NCI-H1436 (cell line): ENCODE measurements at places on chromosomes 1 and 21.

DNA sequence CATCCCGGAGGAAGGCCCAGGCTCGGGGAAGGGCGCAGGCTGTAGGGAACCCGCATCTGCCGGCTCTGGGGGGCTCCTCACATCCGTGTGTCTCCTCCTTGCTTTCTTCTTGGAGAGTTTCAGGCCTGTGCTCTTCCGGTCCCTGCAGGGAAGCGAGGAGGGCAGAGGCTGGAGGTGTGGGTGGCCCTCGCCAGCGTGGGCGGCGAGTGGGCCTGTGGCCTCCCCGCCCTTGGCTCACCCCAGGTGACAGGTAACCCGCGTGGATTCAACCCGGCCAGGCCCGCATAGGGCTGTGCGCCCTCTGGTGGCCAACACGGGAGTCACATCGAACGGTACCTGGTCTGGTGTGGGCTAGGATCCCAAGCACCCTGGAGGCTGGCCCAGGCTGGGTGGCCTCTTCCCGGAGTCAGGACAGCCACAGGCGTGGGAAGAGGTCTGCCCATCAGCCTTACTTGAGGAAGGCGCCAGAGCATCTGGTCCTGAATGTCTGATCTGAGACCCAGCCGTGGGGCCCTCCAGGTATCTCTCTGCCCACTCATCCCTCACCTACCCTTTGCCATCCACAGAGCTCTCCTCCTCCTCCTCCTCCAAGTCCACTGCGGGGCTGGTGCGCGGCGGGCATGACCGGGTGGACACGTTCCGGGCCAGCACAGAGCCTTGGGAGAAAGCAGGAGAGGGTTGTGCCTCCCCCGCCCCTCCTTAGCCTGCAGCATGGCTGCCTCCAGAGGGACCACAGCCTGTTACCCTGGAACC is 9.6 kb upstream of the TNFRSF25 start:
- DNase-seq: peak; percentile 45

GRCh38 chr1:223771814-223772770 is 59.8 kb downstream of the CAPN2 start:
- DNase-seq: peak; percentile 16

DNA sequence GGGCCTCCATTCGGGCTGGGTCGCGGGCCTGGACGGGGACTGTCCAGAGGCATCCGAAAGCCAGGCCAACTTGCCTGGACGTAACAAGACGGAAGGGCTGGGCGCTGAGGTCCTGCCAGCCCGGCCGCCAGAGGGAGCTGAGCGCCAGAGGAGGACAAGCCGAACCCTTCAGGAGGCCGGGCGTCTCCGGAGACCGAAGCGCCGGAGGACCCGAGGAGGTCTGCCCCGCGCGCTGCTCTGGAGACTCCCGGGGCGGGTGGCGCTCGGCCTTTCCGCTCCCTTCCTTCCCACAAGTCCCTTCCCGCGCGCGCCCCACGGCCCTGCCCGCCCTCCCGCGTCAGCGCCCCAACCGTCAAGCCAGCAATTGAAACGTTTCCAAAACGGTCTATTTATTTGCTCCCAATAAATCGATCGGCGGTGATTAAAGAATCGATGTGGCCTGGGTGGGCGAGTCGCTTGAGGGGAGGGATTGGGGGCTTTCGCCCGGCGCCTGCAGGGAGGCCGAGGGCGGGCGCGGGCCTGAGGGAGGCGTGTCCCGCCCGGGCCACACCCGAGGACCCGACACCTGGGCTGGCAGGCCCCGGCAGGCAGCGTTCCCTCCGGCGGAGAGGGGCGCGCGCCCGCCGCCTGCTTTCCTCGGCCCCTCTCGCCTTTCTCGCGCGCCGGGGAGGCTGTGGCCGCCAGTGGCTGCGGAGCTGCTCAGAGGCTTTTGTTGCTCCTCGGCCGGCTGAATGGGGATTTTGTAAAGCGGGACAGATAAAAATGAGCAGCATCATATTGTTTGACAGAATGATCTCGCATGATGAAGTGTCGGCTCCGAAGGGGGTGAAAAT is 5.2 kb upstream of the FOXD3 start:
- DNase-seq: peak; percentile 82

- DNase-seq: no peak
These were observed 16.2 kb downstream of the CHRNB2 start for GRCh38 chr1:154583773-154584172.

DNA sequence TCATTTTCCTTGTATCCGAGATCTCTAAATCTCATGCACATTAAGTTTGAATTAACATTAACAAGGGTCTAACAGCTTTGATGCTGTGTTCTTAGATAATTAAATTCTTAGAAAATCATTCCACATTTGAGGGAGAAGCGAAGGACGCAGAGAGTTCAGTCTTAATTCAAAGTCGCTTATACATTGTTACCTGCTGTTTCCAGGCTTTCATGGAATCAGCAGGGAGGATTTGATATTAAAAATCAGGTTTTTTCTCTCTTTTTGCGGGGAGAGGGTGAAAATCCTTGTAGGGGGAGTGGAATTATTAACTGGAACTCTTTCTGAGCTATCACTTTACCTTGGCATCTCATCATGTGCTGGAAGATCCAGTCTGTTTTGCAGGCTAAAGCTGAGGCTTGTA is 27.7 kb upstream of the DAB1 start:
- no peak for DNase-seq

DNA sequence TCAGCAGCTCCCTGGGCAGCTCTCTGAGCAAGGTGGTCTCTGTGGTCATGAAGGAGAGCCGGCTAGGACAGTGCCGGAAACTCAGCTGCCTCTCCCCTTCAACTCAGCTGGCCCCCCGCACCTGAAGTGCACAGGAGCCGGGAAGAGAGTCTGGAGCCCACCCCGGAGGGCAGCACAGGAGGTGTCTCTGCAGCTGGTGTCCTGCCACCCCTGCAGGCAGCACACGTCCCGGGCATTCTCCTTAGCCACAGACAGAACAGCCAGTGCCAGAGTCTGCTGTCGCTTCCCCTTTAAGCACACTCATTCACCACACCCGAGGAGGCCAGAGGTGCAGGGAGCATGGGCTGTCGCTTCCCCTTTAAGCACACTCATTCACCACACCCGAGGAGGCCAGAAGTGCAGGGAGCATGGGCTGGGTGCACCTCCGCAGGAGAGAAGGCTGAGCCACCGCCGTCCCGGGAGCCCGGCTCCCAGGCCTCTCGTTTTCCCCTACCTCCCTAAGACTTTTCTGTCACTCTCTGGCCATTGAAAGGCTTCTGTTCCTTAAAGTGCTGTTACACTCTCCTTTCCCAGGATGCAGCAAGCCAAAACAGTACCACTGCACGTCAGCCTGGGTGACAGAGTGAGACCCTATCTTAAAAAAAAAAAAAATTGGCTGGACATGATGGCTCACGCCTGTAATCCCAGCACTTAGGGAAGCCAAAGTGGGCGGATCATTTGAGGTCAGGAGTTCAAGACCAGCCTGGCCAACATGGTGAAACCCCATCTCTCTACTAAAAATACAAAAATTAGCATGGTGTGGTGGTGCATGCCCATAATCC is 16.9 kb upstream of the SAMD11 start:
- DNase-seq: no peak

- DNase-seq: no peak
These were observed 891.1 kb downstream of the USP25 start for GRCh38 chr21:16620786-16621320.

- no peak for DNase-seq
These were observed 9.0 kb downstream of the TMEM61 start for GRCh38 chr1:54989473-54989872.

DNA sequence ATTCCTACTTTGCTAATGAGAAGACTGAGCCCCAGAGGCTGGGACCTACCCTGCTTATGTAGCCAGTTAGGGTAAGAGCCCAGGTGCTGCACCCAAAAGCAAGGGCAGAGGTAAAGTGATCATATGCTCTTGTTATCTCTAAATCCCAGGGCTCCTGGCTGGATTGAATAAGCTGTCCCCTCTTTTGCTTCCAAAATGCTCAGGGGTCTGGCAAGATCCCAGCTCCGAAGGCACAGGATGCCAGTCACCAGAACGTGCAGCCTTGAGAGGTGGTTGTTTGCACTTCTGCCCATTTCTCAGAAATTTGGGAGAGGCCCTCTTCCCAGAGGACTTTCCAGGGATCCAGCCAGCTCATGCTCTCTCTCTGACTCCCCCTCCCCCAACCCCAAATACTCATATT is 142.4 kb upstream of the TMEM51 start:
- no peak for DNase-seq

DNA sequence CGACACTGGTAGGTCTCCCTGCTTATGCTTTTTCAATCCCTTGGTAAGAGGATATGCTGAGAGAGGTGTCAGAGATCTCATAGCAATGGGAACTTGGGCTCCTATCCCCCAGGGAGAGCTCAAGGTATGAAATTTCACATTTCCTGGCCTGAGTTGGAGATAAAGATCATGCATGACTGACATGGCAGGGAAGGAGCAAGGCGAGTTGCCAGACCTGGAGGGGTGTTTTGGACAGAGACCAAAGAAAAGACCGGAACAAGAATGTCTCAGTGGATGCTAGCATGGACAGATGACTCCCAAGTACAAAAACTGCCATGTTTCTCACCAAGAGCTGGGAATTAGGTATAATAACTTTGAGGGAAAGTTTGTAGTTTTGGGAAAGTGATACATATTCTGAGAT is 334.1 kb upstream of the B3GALT2 start:
- DNase-seq: no peak

DNA sequence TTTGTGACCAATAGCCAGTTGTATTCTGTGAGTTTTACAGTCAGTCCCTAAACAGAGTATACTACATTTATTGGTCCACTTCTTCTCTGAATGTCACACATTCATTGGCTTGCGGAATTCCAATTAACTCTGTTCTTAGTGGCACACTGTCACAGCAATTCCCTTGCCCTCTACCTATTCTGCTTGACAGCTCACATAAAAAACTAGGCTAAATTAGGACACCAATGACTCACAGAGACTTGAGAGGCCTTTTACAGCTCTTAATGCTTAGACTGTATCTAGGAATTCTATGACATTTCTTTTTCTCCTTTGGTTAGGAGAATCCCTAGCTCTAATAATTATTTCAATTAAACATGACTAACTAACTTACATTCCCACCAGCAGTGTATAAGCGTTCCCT is 104.1 kb downstream of the NEGR1 start:
- no peak for DNase-seq

DNA sequence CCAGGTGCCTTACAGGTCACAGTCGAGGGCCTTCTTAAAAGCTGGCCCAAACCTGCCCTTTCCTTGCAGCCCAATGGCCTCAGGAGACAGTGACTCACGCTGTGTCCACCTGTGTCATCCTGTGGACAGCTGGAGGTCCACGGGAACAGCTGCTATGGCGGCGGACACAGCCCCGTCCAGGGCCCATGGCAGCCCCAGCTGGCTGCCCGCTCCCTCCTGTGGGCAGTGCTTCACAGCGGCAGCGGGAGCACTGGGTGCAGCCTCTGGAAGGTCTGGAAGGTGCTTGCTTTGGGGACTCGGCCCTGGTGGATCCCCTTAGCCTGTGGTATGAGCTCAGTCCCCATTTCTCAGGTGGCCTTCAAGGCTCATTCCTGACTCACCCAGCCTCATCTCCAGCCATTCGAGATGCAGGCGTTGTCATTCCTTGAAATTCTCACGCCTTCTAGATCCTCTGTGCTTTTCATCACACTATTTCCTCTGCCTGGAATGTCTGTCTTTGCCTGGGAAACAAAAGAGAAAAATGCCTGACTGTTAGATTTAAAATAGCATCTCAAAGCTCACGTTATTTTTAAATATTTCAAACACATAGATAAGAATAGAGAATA is 86.8 kb downstream of the KIF26B start:
- no peak for DNase-seq

GRCh38 chr1:206082831-206083695 is 30.1 kb downstream of the RHEX start:
- DNase-seq: no peak

DNA sequence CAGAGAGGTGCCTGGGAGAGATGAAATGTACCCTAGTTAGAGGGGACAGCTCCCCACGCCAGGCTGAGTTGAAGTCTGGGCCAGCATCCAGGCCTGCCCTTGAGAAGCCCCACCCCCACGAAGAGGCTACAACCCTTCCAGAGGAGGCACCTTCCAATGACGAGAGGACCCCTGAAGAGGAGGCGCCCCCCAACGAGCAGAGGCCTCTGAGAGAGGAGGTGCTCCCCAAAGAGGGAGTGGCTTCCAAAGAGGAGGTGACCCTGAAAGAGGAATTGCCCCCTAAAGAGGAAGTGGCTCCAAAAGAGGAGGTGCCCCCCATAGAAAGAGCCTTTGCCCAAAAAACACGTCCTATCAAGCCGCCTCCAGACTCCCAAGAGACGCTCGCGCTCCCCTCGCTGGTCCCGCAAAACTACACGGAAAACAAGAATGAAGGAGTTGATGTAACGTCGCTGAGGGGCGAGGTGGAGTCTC is 3.1 kb downstream of the EVA1B start:
- DNase-seq: no peak

DNA sequence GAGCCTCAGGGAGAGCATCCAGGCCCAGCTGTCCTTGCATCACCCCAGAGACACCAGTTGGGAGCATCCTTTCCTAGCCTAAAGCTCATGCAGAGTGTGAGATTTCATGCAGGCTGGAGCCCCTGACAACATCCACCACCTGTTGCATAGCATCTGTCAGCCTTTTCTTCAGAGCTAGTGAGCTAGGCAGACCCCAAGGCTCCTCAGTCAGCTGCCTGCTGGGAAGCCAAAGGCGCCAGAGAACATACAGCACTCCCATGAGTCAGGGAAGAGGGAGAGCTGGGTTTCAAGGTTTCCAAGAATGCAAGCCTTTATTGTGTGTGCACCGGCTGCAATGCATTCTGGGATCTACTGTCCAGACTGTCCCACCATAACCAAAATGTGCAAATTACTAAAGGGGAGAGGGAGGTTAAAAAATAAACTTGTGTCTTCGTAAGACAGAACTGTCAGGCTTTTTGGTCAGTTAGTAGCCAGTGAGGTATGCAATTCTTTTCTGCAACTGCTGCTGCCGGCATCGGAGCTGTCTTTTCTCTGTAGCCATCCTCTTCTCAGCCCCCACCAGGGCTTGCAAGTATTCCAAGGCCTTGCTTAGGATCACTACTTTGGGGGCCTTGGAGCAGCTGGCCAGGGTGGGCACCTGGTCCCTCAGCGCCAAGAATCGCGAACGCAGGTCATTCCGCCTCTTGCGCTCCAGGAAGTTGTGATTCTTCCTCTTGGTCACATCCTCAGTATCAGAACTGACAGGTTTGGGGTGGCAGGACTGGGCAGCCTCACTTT is 4.6 kb downstream of the MYCL start:
- no peak for DNase-seq

GRCh38 chr1:185843297-185843869 is 109.2 kb downstream of the HMCN1 start:
- no peak for DNase-seq

- DNase-seq: no peak
These were observed 133.0 kb downstream of the ITSN1 start for GRCh38 chr21:33775100-33775828.
